Type B pancreatic cell (in vitro differentiated cells): ENCODE measurements at places on chromosomes 5 and 9. TPM values are rescaled to one million over a fixed set of nuclear protein-coding genes. Genes with fewer than 3 reads are reported as not detected.
A peak's percentile ranks its signal among the peaks of the same experiment; 100 is the strongest.

DNA sequence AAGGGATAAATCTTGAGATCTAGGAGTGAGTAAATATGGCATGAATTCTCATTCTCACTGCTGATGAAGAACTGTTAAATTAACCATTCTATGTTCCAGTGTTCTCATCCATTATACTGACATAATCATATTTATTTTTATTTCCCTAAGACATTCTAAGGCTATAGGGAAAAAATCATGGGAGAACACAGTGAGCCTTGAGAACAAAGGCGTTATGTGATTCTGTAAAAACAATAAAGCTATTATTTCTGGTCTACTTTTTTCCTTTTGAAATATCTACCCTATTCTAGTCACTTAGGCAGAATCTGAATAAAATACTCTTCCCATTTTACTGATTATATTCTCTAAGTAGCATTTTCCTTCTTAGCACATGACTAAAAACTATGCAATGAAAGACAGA is 155.7 kb upstream of the ADAMTS16 start:
- H3K27me3 ChIP-seq: no peaks in the 10 kb centered on the region
- no peaks in the 10 kb centered on the region for H3K4me1 ChIP-seq
- H3K36me3 ChIP-seq: no peaks in the 10 kb centered on the region
- no peak overlapping the region for H3K27ac ChIP-seq

DNA sequence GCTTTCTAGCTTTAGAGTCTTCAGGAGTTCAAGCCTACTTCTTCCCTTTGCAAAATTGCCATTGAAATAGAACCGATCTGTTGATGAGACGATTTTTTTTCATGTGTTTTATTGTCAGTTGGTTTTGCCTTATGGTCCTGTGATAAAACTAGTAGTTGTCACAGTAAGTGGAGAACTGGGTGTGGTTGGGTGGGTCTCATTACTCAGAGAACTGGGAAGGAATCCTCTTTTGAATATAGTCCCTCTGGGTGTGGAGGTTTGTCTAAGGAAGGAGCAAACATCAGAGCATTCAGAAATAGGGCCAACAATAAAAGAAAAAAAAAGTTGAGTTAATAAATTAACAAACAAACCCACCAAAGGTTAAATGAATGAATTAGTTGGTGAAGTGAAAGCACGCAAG is 69.0 kb downstream of the ALDH1A1 start:
- H3K27me3 ChIP-seq: peaks cover 3% of the 10 kb centered on the region
- H3K4me3 ChIP-seq: no peak overlapping the region
- no peaks in the 10 kb centered on the region for H3K4me1 ChIP-seq

DNA sequence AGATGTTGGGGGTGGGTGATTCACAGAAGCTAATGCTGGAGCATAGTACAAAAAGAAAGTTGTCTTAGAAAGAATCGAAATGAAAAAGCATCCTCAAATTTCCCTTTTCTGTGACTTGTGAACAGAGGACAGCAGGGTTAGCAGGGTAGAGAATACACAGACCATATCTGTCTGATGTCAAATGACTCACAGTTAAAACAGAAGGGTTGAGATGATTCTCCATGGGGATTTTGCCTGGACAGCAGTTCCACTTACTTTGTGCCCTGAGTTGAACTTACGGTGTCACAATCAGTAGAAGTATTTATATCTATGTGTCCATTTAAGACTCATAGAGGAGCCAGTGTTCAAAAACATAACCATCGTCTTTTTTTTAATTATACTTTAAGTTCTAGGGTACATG is 801.6 kb downstream of the KCTD16 start:
- no peak overlapping the region for H3K4me3 ChIP-seq
- H3K27me3 ChIP-seq: no peaks in the 10 kb centered on the region
- no peak for DNase-seq
- no peaks in the 10 kb centered on the region for H3K4me1 ChIP-seq
- no peak overlapping the region for H3K27ac ChIP-seq

- peaks cover 4% of the 10 kb centered on the region for H3K36me3 ChIP-seq
- H3K27me3 ChIP-seq: no peaks in the 10 kb centered on the region
- H3K4me3 ChIP-seq: no peak overlapping the region
- H3K4me1 ChIP-seq: peaks cover 11% of the 10 kb centered on the region
Observed at GRCh38 chr5:140570058-140570457, 5.4 kb downstream of the SLC35A4 start.

DNA sequence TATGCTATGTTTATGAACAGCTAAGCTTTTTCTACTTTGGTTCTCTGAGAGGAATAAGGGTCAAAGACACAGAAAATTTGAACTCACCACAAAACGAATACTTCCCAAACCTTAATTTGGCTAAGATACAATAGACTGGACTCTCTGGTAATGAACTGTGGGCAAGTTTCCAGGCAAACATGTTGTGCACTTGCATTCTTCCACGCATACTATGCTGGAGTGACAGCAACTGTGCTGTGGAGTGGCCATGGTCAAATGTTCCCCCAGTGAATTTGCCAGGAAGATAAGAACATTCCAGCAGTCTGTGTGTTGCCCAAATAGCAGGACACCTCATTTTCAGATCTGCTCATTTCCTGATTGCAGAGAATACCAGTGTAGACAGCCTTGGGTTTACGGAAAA is 275.3 kb upstream of the IL12B start:
- H3K4me3 ChIP-seq: no peak overlapping the region
- no peaks in the 10 kb centered on the region for H3K36me3 ChIP-seq
- no peaks in the 10 kb centered on the region for H3K27me3 ChIP-seq
- DNase-seq: no peak

DNA sequence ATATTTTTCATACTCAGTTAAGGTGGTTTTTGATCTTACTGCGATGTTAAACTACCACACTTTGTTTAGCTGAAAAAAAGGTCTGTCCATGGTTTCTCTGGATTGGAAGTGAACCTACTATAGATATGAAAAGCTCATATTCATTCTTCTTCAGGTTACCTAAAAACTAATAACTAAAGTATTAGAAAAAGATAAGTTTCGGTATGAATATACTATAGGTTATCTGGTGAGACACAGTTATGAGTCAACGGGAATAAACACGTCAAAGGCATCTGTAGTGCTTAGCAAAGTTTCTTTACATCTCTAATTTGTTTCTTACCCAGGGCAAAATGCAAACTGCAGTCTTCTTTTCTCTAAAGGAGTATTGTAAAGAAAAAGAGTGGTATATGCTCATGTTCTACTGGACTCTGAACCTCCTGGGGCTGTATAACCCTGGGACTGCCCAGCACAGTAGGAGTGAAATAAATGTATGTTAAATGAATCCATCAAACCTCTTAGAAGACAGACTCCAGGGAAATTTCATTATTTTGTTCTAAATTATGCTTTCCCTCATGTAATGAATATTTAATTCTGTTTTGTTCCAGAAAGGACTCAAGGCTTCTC is 521.9 kb downstream of the PDE4D start:
- no peak overlapping the region for H3K4me3 ChIP-seq
- peaks cover 21% of the 10 kb centered on the region for H3K36me3 ChIP-seq
- no peaks in the 10 kb centered on the region for H3K27me3 ChIP-seq
- H3K27ac ChIP-seq: no peak overlapping the region

DNA sequence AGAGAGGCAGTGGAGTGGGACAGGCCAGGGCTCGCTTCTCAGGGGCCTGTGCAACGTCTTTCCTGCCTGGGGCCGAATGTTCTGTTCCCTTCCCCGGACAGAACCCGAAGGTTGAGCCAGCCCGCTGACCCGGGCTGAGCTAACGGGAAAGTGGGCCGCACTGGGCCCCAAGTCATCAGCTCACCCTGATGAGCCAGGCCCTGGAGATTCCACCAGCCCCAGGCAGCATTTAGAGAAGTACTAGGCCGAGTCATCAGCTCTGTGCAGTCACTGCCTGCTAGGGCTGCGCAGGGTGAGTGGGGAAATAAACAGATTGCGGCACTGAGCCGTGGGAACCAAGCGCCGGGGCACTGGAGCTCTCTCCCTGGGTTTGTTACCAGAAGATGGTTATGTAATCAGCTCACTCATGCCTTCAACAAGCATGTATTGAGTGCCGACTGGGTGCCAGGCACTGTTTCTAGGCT is 29.1 kb upstream of the DUSP1 start:
- DNase-seq: no peak
- no peak overlapping the region for H3K4me3 ChIP-seq
- H3K36me3 ChIP-seq: no peaks in the 10 kb centered on the region
- no peaks in the 10 kb centered on the region for H3K27me3 ChIP-seq
- peaks cover 15% of the 10 kb centered on the region for H3K4me1 ChIP-seq

- H3K4me1 ChIP-seq: no peaks in the 10 kb centered on the region
- no peaks in the 10 kb centered on the region for H3K36me3 ChIP-seq
- no peak overlapping the region for H3K4me3 ChIP-seq
- DNase-seq: no peak
Observed at GRCh38 chr9:5186416-5187169, 1.2 kb upstream of the INSL6 start.

DNA sequence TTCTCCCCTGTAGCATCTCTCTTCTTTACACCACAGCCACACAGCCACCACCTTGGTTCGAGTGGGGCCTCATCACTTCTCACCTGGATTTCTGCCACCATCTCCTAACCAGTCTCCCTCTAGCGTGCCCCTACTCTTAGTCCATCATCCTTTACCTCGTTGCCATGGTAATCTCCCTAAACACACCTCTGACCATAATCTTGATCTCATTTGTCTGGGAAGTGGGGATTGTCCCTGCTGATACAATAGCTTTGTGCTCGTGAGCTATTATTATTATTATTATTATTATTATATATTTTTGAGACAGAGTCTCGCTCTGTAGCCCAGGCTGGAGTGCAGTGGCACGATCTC is 76.5 kb upstream of the HSPA9 start:
- peak overlapping the region; percentile 52 for H3K27ac ChIP-seq
- no peaks in the 10 kb centered on the region for H3K27me3 ChIP-seq
- H3K4me3 ChIP-seq: no peak overlapping the region
- no peaks in the 10 kb centered on the region for H3K36me3 ChIP-seq
- DNase-seq: no peak
- H3K4me1 ChIP-seq: peaks cover 56% of the 10 kb centered on the region

DNA sequence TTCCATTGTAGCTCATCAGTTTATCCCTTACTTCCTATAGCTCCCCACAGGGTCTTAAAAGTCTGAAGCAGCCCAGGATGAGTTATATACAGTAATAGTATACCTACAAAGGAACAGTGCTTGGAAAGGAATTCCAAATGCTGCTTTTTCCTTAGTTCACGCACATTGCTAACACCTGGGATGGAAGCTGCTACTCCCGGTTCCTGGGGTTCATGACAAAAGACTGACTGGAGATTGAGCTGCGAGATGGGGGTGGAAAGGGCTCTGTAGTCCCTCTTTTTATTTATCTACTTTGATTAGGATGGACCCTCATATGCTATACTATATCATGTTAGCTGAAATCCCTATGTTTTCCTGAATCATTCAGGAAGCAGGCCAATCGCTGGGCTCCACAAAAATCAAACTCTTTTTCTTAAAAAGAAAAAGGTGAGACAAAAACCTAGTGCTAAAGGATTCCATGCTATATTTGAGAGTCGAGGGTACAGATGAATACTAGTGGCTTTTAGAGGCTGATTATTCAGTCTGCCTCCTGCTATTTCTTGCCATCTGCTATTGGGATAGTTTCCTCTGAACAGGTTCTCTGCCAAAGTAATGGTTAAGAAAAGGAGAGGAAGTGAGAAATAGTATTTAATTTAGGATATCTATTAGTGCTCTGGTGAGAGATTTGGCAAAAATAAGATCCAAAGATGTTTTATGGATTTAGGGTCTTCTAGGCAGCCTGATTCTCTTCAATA is 81.2 kb downstream of the MRPS27 start:
- peaks cover 6% of the 10 kb centered on the region for H3K36me3 ChIP-seq
- no peak for DNase-seq
- peaks cover 12% of the 10 kb centered on the region for H3K4me1 ChIP-seq
- no peak overlapping the region for H3K27ac ChIP-seq
- no peak overlapping the region for H3K4me3 ChIP-seq
- no peaks in the 10 kb centered on the region for H3K27me3 ChIP-seq

DNA sequence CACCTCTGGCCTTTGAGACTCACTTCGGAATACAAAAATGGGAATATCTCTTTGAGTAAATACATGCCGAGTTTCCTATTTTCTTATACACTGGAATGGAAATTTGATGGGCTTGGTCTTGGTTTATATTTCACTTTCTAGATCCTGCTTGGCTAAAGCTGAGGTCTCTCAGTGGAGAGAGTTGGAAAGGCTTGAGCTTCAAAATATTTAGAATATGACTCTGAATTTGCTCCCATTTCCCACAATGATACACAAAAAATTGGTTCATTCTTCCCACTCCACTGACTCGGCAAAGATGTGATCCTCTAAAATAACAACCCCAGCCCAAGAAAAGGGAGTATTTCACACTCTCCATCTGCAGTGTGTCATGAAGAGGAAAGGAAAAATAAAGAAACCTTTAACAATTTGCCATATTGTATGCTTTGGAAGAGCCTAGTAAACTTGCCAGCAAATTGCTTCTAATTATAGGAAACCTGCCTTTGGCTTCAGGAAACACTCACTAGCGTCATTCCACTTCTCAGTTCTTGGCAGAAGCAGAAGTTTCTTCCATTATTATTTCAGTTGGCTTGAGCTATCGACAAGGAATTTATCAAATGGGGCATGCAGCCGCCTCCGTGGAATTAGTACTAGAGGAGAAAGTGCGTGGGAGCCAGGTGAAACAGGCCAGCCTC is 302.9 kb downstream of the NSG2 start:
- no peak overlapping the region for H3K27ac ChIP-seq
- H3K36me3 ChIP-seq: no peaks in the 10 kb centered on the region
- peaks cover under 1% of the 10 kb centered on the region for H3K4me1 ChIP-seq
- peaks cover 16% of the 10 kb centered on the region for H3K27me3 ChIP-seq
- H3K4me3 ChIP-seq: no peak overlapping the region
- no peak for DNase-seq

DNA sequence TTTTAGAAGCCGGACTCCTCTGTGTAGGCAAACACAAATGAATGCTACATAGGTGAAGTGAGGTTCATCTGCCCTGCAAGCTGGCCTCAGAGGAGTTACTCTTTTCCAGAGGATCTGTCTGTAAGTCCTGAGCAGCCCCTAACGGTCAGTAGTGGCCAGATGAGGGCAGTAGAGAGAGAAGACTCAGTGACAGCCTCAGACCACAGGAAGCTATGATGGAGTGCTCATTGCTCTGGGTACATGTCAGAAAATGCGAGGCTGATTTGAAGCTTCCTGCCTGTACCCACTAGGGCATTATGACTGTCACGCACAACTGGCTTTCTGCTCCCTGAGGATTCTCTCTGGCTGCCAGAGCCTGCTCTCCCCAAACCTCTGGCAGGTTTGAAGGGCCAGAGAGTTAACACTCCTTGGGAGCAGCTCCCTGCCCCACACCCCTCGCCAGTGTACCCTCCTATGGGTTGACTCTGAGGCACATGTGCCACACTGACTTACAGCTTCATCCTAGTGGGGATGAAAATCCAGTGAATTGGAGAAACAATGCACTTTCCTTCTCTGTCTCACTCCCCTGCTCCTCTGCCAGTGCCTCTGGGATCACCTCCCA is 141.5 kb downstream of the GABRG2 start:
- H3K27ac ChIP-seq: no peak overlapping the region
- H3K4me3 ChIP-seq: no peak overlapping the region
- DNase-seq: no peak
- no peaks in the 10 kb centered on the region for H3K36me3 ChIP-seq
- peaks cover 3% of the 10 kb centered on the region for H3K27me3 ChIP-seq

- H3K27me3 ChIP-seq: peaks cover 8% of the 10 kb centered on the region
- H3K4me3 ChIP-seq: no peak overlapping the region
- H3K27ac ChIP-seq: no peak overlapping the region
- DNase-seq: no peak
- no peaks in the 10 kb centered on the region for H3K4me1 ChIP-seq
Observed at GRCh38 chr9:75190762-75191161, 102.4 kb downstream of the OSTF1 start.

GRCh38 chr5:62283861-62284260 is 22.1 kb upstream of the KIF2A start:
- no peak for DNase-seq
- no peak overlapping the region for H3K4me3 ChIP-seq
- no peaks in the 10 kb centered on the region for H3K36me3 ChIP-seq
- no peak overlapping the region for H3K27ac ChIP-seq
- no peaks in the 10 kb centered on the region for H3K4me1 ChIP-seq

Gene LOX
- total RNA-seq: 0.90 and 6.6 TPM in 2 replicates

Gene ARSI
- total RNA-seq: 1.4 and 4.6 TPM in 2 replicates

Gene STPG3
- 0.31 TPM in 1 of 2 replicates, not detected in the other for total RNA-seq

Gene OR4F3
- not detected in 2 replicates for total RNA-seq

Gene VDAC1
- 186 and 219 TPM in 2 replicates for total RNA-seq

Gene IFNK
- not detected in 2 replicates for total RNA-seq
